Spinal cord (tissue), 10 donors: ENCODE measurements at places on chromosomes 7 and 10. TPM values are rescaled to one million over a fixed set of nuclear protein-coding genes. Genes with fewer than 3 reads are reported as not detected.

The BLNK gene
- 4.8 TPM for total RNA-seq

The CCSER2 gene
- total RNA-seq = 108 TPM

The SCIN gene
- total RNA-seq = 7.5 TPM

- no peak for DNase-seq
Measured at GRCh38 chr10:52609071-52609470, 163.5 kb downstream of the MBL2 start.

GRCh38 chr7:1352656-1353271, 106.5 kb downstream of the MICALL2 start:
- no peak for DNase-seq

DNA sequence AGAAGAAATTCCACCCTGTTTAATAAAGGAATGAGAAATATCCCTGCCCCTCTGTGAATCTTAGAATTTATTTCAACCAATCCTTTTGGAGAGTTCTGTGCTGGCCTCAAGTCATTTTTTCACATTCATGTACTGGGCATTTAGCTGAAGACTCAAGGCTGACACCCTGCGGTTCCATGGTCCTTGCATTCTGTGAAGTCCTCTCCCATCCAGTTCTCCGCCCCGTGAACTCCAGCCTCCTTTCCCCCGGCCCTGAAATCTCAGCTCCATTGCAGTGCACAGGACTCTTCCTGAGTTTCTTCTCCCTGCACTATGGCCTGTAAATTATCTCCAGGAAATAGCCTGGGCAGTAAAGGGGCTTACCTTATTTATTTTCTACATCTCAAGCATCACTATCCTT, 183.0 kb upstream of the KCND2 start:
- no peak for DNase-seq

DNA sequence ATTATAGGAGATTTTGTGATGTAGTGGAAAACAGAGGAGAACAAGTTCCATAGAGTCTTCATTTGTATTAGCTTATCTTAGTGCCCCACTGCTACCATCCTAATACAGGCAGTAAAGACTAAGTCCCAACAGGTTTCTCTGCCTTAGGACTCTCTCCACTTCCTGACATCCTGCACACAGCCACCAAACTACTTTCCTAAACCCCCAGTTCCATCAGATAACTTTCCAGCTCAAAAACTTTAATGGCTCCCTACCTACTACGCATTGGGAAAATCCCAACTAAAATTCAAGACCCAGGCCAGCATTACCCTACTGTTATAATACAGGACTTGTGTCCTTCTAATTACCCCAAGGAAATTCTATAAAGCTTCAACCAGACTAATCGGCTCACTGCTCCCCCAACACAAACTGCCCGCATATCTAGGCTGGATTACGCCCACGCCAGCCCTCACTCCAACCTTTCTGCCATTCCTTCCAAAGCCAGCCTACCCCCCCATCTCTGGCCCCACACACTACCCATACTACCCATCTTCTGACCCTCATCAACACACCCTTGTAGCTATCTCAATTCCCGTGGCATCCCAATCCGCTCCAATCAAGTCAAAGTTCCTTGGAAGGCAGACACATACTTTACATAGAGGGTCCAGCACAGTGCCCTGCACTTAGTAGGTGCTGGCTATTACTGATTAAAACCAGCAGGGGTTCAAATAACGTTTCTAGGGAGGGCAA, 1.4 kb downstream of the IDE start:
- DNase-seq = no peak

DNA sequence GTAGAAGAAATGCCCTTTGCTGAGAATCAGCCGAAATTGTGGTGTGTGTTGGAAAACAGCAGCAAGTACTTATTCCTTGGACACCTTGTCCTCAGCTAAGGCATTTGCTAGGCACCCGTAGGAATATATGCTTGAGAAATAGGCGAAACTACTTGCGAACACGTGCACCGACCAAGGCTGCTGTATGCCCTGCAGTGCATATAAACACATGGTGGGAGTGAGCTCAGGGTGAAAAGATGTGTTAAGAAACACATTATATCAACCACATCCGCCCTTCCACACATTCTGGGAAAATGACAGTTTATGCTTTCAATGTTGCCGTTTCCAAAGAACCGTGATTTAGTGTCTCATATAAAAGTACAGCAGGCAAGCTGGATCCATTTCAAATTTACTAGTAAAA, 199.2 kb downstream of the JCAD start:
- DNase-seq = peak; percentile 16

- DNase-seq = no peak
Measured at GRCh38 chr7:106611911-106612310, 49.0 kb downstream of the CCDC71L start.
